T-helper 17 cell (primary cell): ENCODE measurements at places on chromosomes 2 and 18.
A peak's percentile ranks its signal among the peaks of the same experiment; 100 is the strongest.

GRCh38 chr2:158518084-158518483 lies 61.3 kb downstream of the PKP4 start:
- peaks cover 12% of the 10 kb centered on the region for H3K4me1 ChIP-seq
- no peak for DNase-seq
- no peak overlapping the region for H3K27ac ChIP-seq
- H3K36me3 ChIP-seq: peaks cover 4% of the 10 kb centered on the region

- H3K36me3 ChIP-seq: no peaks in the 10 kb centered on the region
- H3K27ac ChIP-seq: no peak overlapping the region
- no peak for DNase-seq
- H3K4me1 ChIP-seq: no peaks in the 10 kb centered on the region
Observed at GRCh38 chr2:16162491-16163040, 222.2 kb downstream of the MYCN start.

- no peaks in the 10 kb centered on the region for H3K36me3 ChIP-seq
- peaks cover 45% of the 10 kb centered on the region for H3K27me3 ChIP-seq
- no peak overlapping the region for H3K27ac ChIP-seq
- H3K4me1 ChIP-seq: peaks cover 4% of the 10 kb centered on the region
Observed at GRCh38 chr2:237511433-237511832, 24.4 kb downstream of the MLPH start.

DNA sequence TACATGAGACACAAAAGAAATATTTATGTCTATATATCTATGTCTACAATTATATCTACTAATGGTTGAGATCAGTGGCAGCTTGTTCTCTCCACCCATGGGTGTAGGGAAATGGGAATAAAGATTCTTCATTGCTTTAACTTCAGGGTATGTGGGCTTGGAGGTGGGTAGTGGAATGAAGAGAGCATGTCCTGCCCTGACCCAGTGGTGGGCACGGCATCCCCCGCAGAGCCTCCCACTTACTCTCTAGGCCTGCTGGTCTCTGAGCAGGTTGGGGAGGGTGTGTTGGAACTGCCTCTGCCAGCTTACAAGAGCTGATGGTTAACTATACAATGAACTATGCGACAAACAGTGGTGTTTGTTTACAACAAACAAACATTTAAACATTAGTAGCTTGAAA lies 152.5 kb upstream of the SKOR2 start:
- DNase-seq: no peak
- no peak overlapping the region for H3K4me3 ChIP-seq
- peaks cover 3% of the 10 kb centered on the region for H3K27me3 ChIP-seq
- H3K36me3 ChIP-seq: no peaks in the 10 kb centered on the region

- peaks cover 5% of the 10 kb centered on the region for H3K36me3 ChIP-seq
- no peak for DNase-seq
- peaks cover 51% of the 10 kb centered on the region for H3K27me3 ChIP-seq
- no peak overlapping the region for H3K4me3 ChIP-seq
- no peak overlapping the region for H3K27ac ChIP-seq
Observed at GRCh38 chr2:134736167-134736880, 17.5 kb upstream of the TMEM163 start.

- no peak overlapping the region for H3K4me3 ChIP-seq
- no peak overlapping the region for H3K27ac ChIP-seq
- peaks cover 5% of the 10 kb centered on the region for H3K4me1 ChIP-seq
- peaks cover 13% of the 10 kb centered on the region for H3K27me3 ChIP-seq
- peaks cover 5% of the 10 kb centered on the region for H3K36me3 ChIP-seq
Observed at GRCh38 chr18:58882044-58882443, 17.4 kb downstream of the ZNF532 start.

DNA sequence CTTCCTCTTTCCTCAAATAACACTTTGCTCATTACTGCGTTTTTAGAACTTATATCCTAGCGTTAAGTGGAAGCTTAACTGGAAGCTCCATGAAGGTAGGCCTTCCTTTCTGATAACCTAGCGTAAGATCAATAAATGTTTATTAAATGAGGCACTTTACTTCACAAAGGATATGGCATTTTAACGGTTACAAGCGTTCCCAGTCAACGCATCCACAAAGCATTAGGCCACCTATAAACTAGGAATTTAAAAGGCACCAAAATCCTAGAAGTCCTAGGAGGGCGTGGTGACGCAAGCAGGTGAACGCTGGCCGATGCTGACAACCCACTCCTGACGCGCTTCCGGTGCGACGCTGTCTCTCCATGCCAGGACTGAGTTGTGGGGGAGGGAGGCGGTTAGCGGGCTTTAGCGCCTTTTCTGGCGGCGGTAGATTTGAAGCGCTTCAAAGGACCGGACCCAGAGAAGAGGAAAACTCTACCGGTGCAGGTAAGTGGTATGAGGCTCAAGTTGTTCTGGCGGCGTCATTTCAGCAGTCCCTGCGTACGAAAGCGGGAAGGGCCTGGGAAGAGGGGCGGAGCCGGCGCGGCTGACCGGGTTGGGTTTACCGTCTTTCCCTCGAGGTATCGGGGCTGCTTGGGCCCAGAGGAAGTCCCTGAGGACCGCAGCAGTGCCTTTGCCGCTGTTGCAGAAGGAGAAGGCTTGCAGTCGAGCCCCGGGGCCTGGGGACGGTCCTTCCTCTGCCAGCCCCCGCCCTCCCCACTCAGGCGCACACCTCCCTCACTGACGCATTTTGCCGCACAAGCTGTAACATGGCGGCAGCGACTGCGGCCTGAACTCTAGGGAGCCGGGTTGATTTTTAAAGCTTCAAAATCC lies at the start of gene PPIG:
Gene PPIG (plus strand): TSS at position 347 of the 873 bp plus-strand sequence. CDS start 19,691 bp downstream, outside the sequence.
- H3K27me3 ChIP-seq: no peaks in the 10 kb centered on the region
- peak within 1 kb of the TSS; percentile 98 for H3K4me3 ChIP-seq
- peaks cover 18% of the 10 kb centered on the region for H3K4me1 ChIP-seq
- DNase-seq: peak; percentile 71

DNA sequence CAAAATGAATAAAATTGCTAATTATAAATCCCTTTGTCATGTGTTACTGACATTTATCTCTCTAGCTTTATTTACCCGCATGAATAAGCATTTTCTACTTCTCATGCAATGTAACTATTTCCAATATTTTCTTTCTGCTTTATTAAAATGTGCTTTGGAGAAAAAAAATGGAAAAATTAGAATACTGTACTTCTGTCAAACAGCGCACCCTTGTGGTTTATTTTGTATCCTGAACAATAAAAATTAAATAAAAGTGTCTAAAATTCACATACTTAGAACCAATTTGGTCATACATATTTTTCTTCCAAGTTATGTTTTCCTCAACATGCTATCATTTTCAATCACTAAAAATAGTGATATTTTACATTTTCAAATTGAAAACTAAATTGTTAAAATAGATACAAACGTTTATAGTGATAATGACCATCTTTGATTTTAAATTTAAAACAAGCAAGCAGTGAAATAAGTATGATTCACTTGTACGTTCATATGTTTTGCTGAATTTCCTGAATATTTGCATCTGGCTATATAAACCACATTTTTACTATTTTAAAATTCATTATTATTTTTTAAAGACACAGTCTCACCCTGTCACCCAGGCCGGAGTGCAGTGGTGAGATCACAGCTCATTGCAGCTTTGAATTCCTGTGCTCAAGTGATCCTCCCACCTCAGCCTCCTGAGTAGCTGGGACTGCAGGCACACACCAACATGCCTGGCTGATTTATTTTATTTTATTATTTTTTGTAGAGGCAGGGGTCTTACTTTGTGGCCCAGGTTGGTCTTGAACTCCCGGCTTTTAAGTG lies 95.9 kb upstream of the GRB14 start:
- no peak overlapping the region for H3K27ac ChIP-seq
- H3K4me1 ChIP-seq: no peaks in the 10 kb centered on the region
- no peak for DNase-seq
- no peaks in the 10 kb centered on the region for H3K27me3 ChIP-seq

- H3K36me3 ChIP-seq: no peaks in the 10 kb centered on the region
- H3K27me3 ChIP-seq: no peaks in the 10 kb centered on the region
- no peak overlapping the region for H3K4me3 ChIP-seq
- no peak overlapping the region for H3K27ac ChIP-seq
- DNase-seq: no peak
Observed at GRCh38 chr2:49661809-49662208, 507.5 kb upstream of the FSHR start.

- peak; percentile 44 for DNase-seq
- peaks cover 14% of the 10 kb centered on the region for H3K4me1 ChIP-seq
- H3K27ac ChIP-seq: peak overlapping the region; percentile 86
- H3K4me3 ChIP-seq: peak overlapping the region; percentile 42
Observed at GRCh38 chr2:144183727-144184126, 336.2 kb downstream of the ZEB2 start.

DNA sequence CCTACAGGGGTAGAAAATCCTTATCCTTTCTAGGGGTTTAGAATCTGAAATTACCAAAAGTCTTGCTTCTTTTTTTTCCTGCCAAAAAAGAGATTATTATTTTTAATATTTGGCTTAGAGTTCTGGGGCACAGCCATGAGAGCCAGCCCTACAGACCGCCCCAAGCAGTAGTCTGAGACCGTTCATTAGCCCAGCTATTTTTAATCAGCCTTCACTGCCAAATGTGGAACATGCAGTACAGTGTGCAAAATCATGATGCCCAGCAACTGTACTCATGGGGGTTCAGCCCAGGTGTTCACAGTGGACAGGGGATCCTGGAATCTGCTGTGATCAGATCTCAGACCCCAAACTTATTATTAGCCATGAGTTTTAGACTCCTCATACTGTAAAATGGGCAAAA lies 60.4 kb downstream of the GRB14 start:
- H3K27me3 ChIP-seq: no peaks in the 10 kb centered on the region
- no peak overlapping the region for H3K4me3 ChIP-seq
- H3K4me1 ChIP-seq: no peaks in the 10 kb centered on the region
- no peak for DNase-seq
- no peaks in the 10 kb centered on the region for H3K36me3 ChIP-seq

DNA sequence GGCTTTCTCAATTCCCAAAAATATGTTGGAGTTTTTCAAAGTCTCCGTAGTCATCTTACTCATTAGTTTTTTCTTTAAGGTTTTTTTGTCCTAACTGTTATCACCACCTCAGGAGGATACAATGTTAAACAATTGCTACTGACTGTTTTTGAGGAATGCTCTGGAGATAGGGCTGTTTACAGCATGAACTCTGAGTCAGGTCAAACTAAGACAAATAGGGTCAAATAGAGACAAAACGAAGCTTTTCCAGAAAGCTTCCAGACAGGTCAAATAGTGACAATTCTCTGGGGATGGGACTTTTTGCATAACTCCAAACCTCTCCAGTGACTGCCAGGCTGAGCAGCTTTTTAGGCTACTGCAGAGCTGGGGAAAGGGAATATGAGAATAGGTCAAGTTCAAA lies 15.2 kb upstream of the DIPK1C start:
- no peaks in the 10 kb centered on the region for H3K4me1 ChIP-seq
- no peak for DNase-seq
- no peak overlapping the region for H3K27ac ChIP-seq
- H3K27me3 ChIP-seq: peaks cover 10% of the 10 kb centered on the region
- H3K36me3 ChIP-seq: no peaks in the 10 kb centered on the region
- H3K4me3 ChIP-seq: no peak overlapping the region

DNA sequence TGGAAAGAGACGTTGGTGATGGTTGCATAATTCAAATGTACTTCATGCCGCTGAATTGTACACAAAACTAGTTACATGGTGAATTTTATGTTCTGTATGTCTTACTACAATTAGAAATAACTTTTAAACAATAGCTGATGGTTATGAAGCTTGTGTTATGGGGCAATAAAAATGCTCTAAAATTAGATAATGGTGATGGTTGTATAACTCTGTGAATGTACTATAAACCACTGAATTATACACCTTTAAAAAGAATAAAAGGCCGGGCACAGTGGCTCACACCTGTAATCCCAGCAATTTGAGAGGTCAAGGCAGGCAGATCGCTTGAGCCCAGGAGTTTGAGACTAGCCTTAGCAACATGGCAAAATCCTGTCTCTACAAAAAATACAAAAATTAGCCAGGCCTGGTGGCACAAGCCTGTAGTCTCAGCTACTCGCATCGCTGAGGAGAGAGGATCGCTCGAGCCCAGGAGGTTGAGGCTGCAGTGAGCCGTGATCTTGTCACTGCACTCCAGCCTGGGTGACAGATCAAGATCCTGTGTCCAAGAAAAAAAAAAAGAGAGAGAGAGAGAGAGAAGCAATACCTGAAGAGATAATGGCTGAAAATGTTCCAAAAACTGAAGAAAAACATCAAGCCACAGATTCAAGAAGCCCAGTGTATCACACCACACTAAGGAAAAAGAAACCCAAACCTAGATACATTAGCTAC lies 6.3 kb downstream of the RNU4ATAC start:
- peak overlapping the region; percentile 76 for H3K27ac ChIP-seq
- DNase-seq: no peak
- H3K27me3 ChIP-seq: no peaks in the 10 kb centered on the region
- no peak overlapping the region for H3K4me3 ChIP-seq
- H3K36me3 ChIP-seq: no peaks in the 10 kb centered on the region
- H3K4me1 ChIP-seq: peaks cover 31% of the 10 kb centered on the region

GRCh38 chr2:147214914-147215313 lies 629.9 kb upstream of the ACVR2A start:
- no peak for DNase-seq
- H3K4me3 ChIP-seq: no peak overlapping the region
- H3K4me1 ChIP-seq: no peaks in the 10 kb centered on the region

DNA sequence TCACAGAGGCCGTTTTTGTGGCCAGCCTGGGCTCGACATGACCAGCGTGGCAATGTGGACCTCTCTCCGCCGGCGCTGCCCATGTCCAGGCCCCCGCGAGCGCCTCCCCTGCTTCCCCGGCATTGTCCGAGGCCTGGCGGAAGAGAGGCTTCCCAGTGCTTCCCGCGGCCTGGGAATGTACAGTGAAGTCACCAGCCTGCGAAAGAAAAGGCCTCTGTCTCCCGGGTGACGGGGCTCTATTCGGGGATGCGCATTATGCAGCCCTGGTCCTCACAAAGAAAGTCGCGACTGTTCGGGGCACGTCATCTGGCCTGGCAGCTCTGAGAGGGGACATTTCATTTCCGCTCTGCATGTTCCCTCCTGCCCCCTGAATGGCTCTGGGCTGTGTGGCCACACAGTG lies 109.2 kb upstream of the AGAP1 start:
- no peaks in the 10 kb centered on the region for H3K4me1 ChIP-seq
- peaks cover 2% of the 10 kb centered on the region for H3K36me3 ChIP-seq

GRCh38 chr2:6917761-6918421 lies 679 bp downstream of the RNF144A start:
- H3K4me1 ChIP-seq: peaks cover 32% of the 10 kb centered on the region
- no peak for DNase-seq
- peaks cover 2% of the 10 kb centered on the region for H3K36me3 ChIP-seq
- H3K27ac ChIP-seq: no peak overlapping the region

- H3K27ac ChIP-seq: peak overlapping the region; percentile 95
- DNase-seq: no peak
- no peaks in the 10 kb centered on the region for H3K27me3 ChIP-seq
- no peak overlapping the region for H3K4me3 ChIP-seq
- H3K36me3 ChIP-seq: peaks cover 4% of the 10 kb centered on the region
Observed at GRCh38 chr2:25302758-25303375, 38.9 kb downstream of the DNMT3A start.

DNA sequence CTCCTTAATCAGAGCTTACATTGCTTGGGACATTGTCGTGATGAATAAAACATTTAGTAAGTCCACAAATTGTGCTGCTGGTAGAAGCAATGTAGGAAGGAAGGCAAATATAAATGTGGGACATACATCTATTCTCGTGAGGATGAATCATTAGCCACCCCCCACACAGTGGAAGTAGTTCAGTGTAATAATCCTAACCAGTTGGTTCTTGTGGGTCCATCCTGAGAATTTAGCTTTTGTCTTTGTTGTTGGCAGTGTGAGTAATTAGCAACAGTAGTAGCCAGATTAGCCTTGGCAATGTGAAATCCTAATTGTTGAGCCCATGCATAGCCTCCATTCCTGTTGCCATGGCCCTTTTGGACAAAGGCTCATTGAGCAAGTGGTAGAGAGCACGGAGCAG lies 532.1 kb downstream of the FBXO15 start:
- H3K4me1 ChIP-seq: no peaks in the 10 kb centered on the region
- H3K27ac ChIP-seq: no peak overlapping the region
- H3K36me3 ChIP-seq: no peaks in the 10 kb centered on the region
- no peak overlapping the region for H3K4me3 ChIP-seq
- DNase-seq: no peak
- no peaks in the 10 kb centered on the region for H3K27me3 ChIP-seq
